Activated CD8-positive, alpha-beta T cell treated with anti-CD3 and anti-CD28 coated beads, Interleukin-2, amount 10 ng/mL, durations not matched to agents 7 days and 5 days (primary cell): ENCODE measurements at places on chromosomes 7 and 10. TPM values are rescaled to one million over a fixed set of nuclear protein-coding genes. Genes with fewer than 3 reads are reported as not detected.

The DGKI gene
- total RNA-seq = not detected

The WEE2 gene
- not detected for total RNA-seq

The CALCR gene
- total RNA-seq = not detected

The PON1 gene
- total RNA-seq = not detected

The TMEM176A gene
- total RNA-seq = not detected

The ZCCHC24 gene
- total RNA-seq = 1.8 TPM

The MYL10 gene
- total RNA-seq = not detected

The IFIT1B gene
- total RNA-seq = not detected

The C10orf67 gene
- not detected for total RNA-seq

The LLCFC1 gene
- total RNA-seq = not detected
